ENCODE measurements at places on chromosomes 2 and 18. TPM values are rescaled to one million over a fixed set of nuclear protein-coding genes. Genes with fewer than 3 reads are reported as not detected.

The ANKRD62 gene
- total RNA-seq = not detected

The SGPP2 gene
- not detected for total RNA-seq

The SERPINB11 gene
- total RNA-seq = 0.12 TPM

The RPRM gene
- total RNA-seq = not detected

The CASP10 gene
- total RNA-seq = 4.8 TPM

The TRIM54 gene
- total RNA-seq = not detected

The CRYGD gene
- not detected for total RNA-seq

The IL1RN gene
- total RNA-seq = not detected

The ANKRD44 gene
- 19.0 TPM for total RNA-seq

The PSTPIP2 gene
- total RNA-seq = 2.1 TPM

The FBXO41 gene
- total RNA-seq = 0.23 TPM

The LBX2 gene
- total RNA-seq = 0.94 TPM

The SLC4A3 gene
- 1.7 TPM for total RNA-seq

The REG3G gene
- total RNA-seq = not detected

The MBOAT2 gene
- 39.8 TPM for total RNA-seq

The MDH1B gene
- total RNA-seq = 0.83 TPM

The DYNAP gene
- total RNA-seq = not detected

The CDH19 gene
- total RNA-seq = under 0.01 TPM

The SCYGR4 gene
- total RNA-seq = not detected

The SLC9A4 gene
- not detected for total RNA-seq

The CCDC102B gene
- 7.6 TPM for total RNA-seq

The CCDC74B gene
- total RNA-seq = 9.6 TPM
